ENCODE measurements at places on chromosomes 12 and 14.

- no peaks in the 10 kb centered on the region for H3K36me3 ChIP-seq
- no peak for DNase-seq
- no peaks in the 10 kb centered on the region for H3K27me3 ChIP-seq
- H3K4me3 ChIP-seq, result no peak overlapping the region
- no peaks in the 10 kb centered on the region for H3K4me1 ChIP-seq
These were observed 821.1 kb upstream of the FOXG1 start for GRCh38 chr14:27945512-27945911.

GRCh38 chr12:107557026-107557425, 128.6 kb upstream of the PWP1 start:
- H3K4me3 ChIP-seq, result no peak overlapping the region
- H3K36me3 ChIP-seq, result no peaks in the 10 kb centered on the region
- no peak for DNase-seq

GRCh38 chr14:76810953-76811400, 1.7 kb downstream of the ANGEL1 start:
- H3K4me1 ChIP-seq, result peaks cover 21% of the 10 kb centered on the region
- peaks cover 5% of the 10 kb centered on the region for H3K36me3 ChIP-seq
- DNase-seq, result no peak
- H3K27me3 ChIP-seq, result no peaks in the 10 kb centered on the region

- H3K27me3 ChIP-seq, result peaks cover 53% of the 10 kb centered on the region
- DNase-seq, result peak; percentile 18
- H3K27ac ChIP-seq, result no peak overlapping the region
- H3K4me1 ChIP-seq, result peaks cover 26% of the 10 kb centered on the region
These were observed 662 bp upstream of the NELL2 start for GRCh38 chr12:44876544-44877410.

DNA sequence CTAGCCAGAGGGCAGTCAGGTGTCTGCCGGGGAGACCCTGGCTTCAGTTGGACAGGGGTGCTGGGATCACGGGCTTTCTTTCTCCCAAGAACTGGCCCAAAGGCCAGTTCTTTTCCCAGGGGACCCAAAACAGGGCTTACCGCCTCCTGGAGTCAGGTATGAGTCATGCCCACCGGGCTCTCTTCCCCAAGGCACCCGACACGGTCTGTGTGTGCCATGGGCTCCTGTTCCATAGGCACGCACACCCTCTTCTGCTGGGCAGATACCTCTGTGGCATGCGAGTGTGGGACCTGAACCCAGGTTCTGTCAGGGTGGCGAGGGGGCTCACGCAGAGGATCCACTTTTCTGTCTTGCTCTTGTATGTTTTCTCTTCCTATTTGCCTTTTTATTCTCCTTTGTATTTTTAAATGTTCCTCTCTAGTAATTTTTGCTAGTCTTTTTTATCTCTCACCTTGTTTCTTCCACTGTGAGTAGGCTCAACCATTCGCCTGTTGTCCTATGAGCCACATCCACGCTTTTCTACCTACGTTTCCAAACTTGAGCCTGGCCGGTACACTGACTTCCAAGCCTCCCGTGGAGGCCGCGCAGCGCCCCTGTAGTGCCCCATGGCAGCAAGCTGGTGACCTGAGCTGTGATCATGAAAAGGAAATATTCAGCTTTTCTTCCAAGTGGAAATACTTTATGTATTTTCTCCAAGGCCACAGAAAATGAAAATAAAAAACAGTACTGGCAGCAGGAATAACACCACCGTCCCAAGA, 362.2 kb downstream of the CACNA1C start:
- H3K36me3 ChIP-seq, result no peaks in the 10 kb centered on the region
- H3K4me1 ChIP-seq, result no peaks in the 10 kb centered on the region
- H3K27ac ChIP-seq, result no peak overlapping the region
- no peaks in the 10 kb centered on the region for H3K27me3 ChIP-seq
- DNase-seq, result no peak
- H3K4me3 ChIP-seq, result no peak overlapping the region

- no peak for DNase-seq
- H3K27me3 ChIP-seq, result no peaks in the 10 kb centered on the region
- H3K36me3 ChIP-seq, result peaks cover 28% of the 10 kb centered on the region
- no peak overlapping the region for H3K27ac ChIP-seq
These were observed 12.9 kb downstream of the DDX51 start for GRCh38 chr12:132131229-132131628.

DNA sequence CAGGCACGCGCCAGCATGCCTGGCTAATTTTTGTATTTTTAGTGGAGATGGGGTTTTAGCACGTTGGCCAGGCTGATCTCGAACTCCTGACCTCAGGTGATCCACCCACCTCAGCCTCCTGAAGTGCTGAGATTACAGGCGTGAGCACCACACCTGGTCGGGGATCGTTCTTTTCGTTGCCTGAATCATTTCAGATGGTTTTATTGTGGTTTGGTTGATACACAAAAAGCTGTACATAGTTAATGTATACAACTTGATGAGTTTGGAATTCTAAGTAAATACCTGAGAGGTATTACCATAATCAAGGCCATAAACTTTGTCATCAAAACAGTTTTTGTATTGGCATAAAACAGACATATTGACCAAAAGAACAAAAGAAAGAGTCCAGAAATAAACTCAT, 63.3 kb downstream of the RIC8B start:
- peaks cover 4% of the 10 kb centered on the region for H3K36me3 ChIP-seq
- no peak overlapping the region for H3K4me3 ChIP-seq
- peaks cover 9% of the 10 kb centered on the region for H3K4me1 ChIP-seq

DNA sequence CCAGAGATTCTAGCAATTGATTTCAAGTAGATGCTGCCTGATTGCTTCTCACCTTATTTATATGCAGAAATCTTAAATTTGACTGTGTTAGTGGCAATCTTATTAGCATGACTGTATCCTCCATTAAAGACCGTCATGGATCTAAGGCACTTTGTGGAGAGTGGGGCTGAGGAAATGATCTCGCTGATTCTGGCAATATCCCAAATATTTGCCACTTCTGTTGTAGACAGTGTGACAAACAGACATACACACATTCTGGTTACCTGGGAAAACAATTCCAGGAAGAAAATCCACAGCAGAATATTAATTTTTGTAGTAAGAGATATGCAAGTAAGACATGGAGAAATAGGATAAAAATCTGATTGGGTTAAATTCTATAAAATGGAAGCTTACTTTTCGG, 269.0 kb upstream of the G2E3 start:
- H3K4me1 ChIP-seq, result no peaks in the 10 kb centered on the region
- no peak for DNase-seq
- H3K27me3 ChIP-seq, result no peaks in the 10 kb centered on the region
- no peaks in the 10 kb centered on the region for H3K36me3 ChIP-seq

DNA sequence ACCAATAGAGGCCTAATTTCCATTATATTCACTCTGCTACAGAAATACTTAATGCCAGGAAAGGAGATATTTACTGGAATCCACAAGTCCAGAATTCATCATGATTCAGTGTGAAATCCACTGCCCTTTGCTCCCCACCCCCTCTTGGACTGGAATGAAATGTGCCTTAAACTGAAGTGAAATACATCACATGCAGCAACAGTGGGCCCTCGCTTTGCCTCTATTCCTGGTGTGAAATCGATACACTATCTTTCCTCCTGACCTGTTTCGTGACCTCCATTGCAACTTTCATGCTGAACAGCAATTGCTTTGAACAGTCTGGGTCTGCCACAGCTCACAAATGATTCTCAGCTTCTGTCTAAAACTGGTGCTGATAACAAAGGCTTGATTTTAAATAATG, 100.6 kb downstream of the NPAS3 start:
- no peaks in the 10 kb centered on the region for H3K36me3 ChIP-seq
- H3K27ac ChIP-seq, result no peak overlapping the region
- DNase-seq, result no peak
- no peaks in the 10 kb centered on the region for H3K4me1 ChIP-seq
- no peaks in the 10 kb centered on the region for H3K27me3 ChIP-seq
- H3K4me3 ChIP-seq, result no peak overlapping the region

- H3K27ac ChIP-seq, result no peak overlapping the region
- DNase-seq, result no peak
- H3K4me1 ChIP-seq, result no peaks in the 10 kb centered on the region
- H3K27me3 ChIP-seq, result no peaks in the 10 kb centered on the region
- no peaks in the 10 kb centered on the region for H3K36me3 ChIP-seq
These were observed 256.8 kb upstream of the GARIN6 start for GRCh38 chr12:99390707-99391106.

DNA sequence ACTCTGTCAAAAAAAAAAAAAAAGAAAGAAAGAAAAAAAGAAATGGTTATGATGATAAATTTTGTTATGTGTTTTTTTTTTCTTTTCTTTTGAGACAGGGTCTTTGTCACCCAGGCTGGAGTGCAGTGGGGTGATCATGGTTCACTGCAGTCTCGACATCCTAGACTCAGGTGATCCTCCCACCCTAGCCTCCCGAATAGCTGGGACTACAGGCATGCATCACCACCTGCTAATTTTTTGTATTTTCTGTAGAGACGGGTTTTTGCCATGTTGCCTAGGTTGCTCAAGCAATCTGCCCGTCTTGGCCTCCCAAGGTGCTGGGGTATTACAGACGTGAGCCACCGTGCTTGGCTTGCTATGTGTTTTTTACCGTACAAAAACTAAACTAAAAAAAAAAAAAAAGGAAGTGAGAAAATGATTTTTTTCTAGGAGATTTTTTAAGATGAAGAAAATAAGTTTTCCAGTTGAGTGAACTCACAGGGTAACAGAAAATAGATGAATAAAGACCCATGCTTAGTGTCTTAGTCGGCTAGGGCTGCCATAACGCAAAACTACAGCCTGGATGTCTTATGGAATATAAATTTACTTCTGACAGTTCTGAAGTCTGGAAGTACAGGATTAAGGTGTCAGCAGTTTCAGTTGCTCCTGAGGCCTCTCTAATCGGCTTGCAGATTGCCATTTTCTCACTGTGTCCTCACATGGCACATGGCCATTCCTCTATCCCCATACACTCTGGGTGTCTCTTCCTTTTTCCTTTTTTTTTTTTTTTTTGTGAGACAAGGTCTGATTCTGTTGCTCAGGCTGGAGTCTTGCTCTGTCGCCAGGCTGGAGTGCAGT, 13.2 kb upstream of the APOF start:
- H3K36me3 ChIP-seq, result peaks cover 1% of the 10 kb centered on the region
- no peaks in the 10 kb centered on the region for H3K4me1 ChIP-seq
- no peak for DNase-seq
- no peak overlapping the region for H3K27ac ChIP-seq
- peaks cover 13% of the 10 kb centered on the region for H3K27me3 ChIP-seq
